ENCODE measurements at places on chromosomes 1 and 21. TPM values are rescaled to one million over a fixed set of nuclear protein-coding genes. Genes with fewer than 3 reads are reported as not detected.
A peak's percentile ranks its signal among the peaks of the same experiment; 100 is the strongest.

AMY1A gene
- total RNA-seq = not detected

NR0B2 gene
- 14.7 TPM for total RNA-seq

DRAXIN gene
- total RNA-seq = under 0.01 TPM

MOV10 gene
- 61.0 TPM for total RNA-seq

INAVA gene
- total RNA-seq = not detected

TYW3 gene
- 27.7 TPM for total RNA-seq

NUP133 gene
- 37.9 TPM for total RNA-seq

ARPC5 gene
- total RNA-seq = 133 TPM

DNA sequence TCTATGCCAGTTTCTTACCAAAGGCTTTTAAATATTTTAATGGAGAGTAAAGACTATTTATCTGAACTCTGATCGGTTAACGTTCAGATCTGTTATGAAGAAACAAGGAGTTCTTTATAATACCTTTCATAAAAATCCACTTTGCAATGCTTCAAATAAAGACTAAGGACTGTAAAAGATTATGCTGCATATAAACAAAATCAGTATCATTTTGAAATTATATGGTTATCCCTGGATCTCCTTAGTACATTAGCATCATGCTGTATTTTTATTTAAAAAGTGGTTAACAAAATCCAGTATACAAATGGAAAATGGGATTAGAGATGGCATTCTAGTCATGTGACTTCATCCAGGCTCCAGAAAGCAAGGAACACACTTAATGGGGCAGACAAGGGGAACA, 386.8 kb downstream of the LMO4 start:
- no peak for DNase-seq

DNA sequence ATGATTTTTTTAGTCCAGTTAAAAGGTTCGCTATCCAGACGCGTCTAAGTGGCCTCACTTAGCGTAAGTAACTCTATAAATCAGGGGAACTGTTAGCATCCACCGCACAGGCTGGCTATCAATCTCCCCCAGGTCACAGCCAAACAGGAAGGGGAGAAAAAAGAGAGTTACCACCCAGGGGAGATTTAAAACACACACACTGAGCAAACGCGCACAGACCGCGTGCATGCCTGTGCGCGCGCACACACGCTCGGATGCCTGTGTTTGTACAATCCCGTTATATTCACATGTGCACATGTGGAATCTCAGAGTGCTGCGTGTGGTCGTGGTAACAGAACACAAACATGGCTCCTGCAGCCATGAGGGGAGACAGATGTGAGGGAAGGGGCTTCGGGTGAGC, 125.4 kb downstream of the CASZ1 start:
- DNase-seq = no peak

GRCh38 chr1:40756523-40756922, 27.1 kb upstream of the KCNQ4 start:
- DNase-seq = no peak

DNA sequence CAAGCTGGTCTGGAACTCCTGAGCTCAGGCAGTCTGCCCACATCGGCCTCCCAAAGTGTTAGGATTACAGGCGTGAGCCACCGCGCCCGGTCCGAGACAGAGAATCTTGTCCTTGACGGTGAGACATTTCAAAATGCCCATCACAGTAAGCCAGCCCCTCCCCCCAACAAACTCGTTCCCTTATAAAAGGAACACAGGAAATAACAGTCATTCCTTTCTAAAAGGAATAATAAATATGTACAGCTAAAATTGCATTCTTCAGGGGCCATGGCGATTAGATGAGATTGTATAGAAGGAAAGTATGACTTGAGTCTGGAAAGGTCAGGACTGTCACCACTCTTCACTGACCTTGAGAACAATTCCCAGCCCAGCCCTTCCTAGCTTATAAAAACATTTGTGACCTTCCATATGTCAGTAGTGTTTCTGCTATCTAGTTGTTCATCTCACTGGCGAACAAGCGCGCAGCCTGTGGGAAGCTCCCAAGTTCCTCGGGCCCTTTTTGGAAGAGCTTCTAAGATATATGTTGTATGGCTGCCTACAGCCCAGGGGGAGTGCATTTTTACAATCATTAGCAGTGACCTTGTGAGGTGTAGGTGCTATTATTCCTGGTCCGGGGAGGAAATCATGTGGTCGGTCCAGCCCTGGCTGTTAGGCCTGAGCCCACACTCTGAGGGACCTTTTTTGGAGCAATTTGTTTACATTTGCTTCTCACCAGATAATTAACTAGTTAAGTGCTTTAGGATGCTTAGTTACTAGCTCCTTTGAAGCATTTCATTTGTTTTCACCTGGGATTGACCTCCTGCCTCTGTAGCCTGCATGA, 8.7 kb downstream of the SZRD1 start:
- DNase-seq = no peak

DNA sequence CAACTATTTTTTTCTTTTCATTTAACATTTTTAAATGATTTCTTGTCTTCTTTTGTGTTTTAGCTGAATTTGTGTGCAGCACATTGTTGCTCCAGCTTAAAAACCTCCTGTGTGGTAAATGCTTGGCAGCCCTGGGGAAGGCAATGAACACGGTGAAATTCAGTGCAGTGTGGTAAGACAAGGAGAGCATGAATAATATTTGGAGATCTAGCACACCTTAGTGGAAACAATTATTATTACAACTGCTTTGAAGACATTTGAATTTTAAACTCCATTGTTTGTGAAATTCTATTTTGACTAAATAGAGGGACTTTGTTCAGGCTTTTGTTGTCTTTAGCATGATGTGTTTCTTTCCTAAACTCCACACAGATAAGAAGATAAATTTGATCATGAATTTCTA, 242.6 kb upstream of the CXADR start:
- peak; percentile 77 for DNase-seq

- peak; percentile 90 for DNase-seq
These were observed 10.5 kb upstream of the SRP9 start for GRCh38 chr1:225766967-225767633.

DNA sequence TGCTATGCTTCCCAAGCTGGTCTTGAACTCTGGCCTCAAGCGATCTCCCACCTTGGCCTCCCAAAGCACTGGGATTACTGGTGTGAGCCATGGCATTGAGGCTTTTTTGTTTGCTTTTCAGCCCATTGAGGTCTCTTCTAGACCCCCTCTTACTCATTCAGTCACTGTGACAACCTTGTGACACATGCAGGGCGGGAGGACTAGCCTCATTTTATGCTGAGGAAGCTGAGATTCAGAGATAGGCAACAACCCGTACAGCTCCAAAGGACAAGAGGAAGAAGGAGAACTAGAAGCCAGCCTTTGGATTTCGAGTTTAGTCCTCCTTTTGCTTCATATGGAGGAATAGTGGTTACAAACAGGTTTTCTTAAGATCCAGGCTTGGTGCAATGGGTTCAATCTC, 83.9 kb upstream of the WDR26 start:
- DNase-seq = no peak

DNA sequence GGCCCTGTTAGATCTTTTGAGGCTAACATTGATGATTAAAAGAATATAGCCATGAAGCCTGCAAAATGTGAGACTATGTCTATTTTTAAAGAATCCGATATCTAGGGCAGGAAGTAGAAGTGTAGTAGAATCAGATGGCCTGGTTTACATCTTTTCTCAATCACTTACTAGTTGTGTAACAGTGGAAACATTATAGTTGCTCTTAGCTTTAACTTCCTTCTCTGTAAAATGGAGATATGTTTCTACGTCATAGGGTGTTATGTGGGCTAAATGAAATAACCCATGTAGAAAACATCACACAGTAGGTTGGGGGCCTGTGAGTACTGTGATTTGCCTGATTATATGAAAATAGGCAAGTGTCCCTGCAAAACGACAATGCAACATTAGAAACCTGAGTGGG, 4.4 kb upstream of the IGFN1 start:
- DNase-seq = no peak

GRCh38 chr1:30756545-30757351, 826 bp downstream of the LAPTM5 start:
- peak; percentile 60 for DNase-seq

GRCh38 chr1:81512252-81513003, 288.3 kb upstream of the ADGRL2 start:
- DNase-seq = no peak

- DNase-seq = no peak
These were observed 194.8 kb downstream of the ATG4C start for GRCh38 chr1:62978741-62979140.

DNA sequence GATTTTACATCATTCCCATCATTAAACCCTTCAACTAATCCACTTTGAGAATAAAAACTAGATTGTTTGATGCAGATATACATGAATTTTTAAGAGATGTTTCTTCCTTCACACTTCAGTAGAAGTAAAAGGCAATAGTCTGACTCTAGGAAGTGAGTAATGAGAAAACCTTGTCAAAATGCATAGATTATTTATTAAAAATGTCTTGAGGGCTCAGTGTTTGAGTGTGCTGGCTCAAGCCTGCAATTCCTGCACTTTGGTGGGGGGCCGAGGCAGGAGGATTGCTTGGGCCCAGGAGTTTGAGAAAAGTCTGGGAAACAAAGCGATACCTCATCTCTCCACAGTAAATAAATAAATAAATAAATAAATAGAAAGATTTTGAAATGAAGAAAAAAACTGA, 177.1 kb downstream of the NEGR1 start:
- DNase-seq = no peak

DNA sequence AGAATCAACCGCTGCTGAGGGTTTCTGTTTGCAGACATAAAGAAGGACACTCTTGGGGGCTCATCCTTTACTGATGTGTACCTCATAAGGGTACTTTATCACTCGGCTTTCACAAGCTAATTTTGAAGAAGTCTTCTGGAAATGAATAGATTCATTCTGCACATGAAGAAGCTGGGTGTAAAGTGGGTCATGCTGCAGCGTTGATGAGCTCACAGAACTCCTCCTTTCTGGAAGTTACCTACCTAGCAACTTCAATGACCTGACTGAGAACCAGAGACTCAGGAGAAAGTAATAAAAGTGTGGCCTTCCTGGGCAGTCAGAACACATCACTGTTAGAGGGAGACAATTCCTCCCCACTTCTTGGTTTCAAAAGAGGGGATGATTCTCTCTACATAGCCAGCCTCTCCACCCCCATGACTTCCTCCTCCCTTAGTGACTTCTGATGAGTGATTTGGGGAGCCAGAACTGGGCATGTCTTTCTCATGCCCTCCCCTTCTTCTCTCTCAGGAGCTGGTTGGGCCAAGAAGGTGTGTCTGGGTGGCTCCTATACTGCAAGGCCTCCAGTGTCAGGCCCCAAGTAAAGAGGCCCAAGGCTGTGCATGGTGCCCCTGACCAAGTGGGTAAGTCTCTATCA, 27.0 kb downstream of the PCNX2 start:
- DNase-seq = no peak

- DNase-seq = no peak
These were observed 1536.8 kb downstream of the KCNT2 start for GRCh38 chr1:195071461-195071860.
